ENCODE measurements at places on chromosomes 4 and X.

DNA sequence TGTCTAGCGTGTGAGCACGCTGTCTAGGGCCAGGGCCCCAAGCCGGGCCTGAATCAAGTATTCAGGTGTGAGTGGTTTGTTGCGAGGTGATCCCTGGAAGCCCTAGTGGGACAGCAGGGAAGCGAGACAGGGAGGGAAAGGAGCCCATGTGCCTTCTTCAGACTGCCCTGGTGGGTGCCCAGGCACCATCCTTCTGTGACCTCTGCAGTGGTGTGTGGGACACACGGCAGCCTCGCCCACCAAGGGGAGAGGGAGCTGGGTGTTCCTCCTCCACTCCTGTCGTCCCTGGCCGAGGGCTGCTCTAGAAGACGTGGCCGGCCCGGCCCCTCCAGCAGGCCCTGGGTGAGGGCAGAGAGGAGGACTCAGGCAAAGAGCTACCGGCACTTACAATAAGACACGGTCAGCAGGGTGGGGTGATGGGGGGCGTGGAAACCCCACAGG lies 47.4 kb downstream of the HTRA3 start:
- DNase-seq, result no peak

GRCh38 chrX:130694983-130695382 lies 208.0 kb downstream of the ENOX2 start:
- no peak for DNase-seq

- DNase-seq, result peak; percentile 81
Observed at GRCh38 chr4:52911684-52912294, 49.7 kb downstream of the RASL11B start.

GRCh38 chr4:166658585-166658984 lies 575.7 kb downstream of the SPOCK3 start:
- no peak for DNase-seq

- no peak for DNase-seq
Observed at GRCh38 chrX:112051576-112051975, 31.0 kb downstream of the TRPC5 start.

GRCh38 chrX:12890467-12890866 lies 16.0 kb upstream of the TLR8 start:
- peak; percentile 33 for DNase-seq

DNA sequence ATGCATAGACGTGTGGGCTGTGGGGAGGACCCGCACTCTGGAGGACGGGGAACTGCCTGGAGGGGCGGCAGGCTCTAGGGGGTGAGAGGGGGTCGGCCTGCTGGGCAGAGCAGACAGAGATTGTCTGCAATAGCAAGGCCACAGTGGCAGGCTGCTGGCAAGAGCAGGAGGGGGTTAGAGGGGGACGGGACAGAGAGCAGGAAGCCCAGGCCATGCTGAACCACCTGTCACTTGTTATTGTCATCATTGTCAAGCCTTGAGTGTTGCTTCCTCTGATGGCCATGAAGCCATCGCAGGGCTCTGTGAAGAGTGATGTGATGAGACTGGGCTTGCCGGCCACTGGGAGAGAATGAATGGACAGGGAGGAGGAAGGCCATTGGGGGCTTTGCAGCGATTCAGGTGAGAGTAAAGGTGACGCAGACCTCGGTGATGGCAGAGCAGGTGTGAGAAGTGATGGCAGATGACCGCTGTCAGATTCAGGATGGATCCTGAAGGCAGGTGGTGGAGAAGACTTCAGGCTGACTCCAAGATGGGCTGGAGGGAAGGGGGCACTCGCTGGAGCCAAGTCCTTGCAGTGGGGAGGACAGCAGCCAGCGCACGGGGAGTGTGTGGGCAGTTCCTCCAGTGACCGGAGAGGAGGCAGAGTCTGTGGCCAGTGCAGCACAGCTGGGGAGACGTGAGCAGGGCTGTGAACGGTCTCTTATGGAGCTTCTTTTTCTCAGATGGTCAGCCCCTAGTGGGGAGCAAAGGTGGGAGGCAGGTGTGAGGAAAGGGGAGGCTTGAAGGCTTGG lies 43.6 kb downstream of the HTT-AS start:
- DNase-seq, result no peak

DNA sequence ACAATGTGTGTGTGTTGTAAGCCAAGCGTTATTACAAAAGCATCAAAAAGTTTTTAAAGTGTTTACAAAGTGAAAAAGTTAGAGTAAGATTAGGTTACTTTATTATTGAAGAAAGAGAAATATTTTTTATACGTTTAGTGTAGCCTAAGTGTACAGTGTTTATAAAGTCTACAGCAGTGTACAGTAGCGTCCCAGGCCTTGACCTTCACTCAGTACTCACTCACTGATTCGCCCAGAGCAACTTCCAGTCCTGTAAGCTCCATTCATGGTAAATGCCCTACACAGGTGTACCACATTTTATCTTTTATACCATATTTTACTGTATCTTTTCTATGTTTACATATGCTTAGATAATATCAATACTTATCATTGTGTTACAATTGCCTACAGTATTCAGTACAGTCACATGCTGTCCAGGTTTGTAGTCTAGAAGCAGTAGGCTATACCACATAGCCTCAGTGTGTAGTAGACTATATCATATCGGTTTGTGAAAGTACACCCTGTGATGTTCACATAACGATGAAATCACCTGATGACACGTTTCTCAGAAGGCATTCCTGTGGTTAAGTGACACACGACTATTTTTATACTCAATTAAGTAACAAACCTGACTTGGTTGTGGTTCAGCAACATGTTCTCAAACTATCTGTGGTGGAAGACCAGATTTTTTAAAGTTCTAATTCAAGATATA lies 152.0 kb upstream of the EDNRA start:
- no peak for DNase-seq

- no peak for DNase-seq
Observed at GRCh38 chr4:38902695-38903094, 35.1 kb downstream of the FAM114A1 start.

DNA sequence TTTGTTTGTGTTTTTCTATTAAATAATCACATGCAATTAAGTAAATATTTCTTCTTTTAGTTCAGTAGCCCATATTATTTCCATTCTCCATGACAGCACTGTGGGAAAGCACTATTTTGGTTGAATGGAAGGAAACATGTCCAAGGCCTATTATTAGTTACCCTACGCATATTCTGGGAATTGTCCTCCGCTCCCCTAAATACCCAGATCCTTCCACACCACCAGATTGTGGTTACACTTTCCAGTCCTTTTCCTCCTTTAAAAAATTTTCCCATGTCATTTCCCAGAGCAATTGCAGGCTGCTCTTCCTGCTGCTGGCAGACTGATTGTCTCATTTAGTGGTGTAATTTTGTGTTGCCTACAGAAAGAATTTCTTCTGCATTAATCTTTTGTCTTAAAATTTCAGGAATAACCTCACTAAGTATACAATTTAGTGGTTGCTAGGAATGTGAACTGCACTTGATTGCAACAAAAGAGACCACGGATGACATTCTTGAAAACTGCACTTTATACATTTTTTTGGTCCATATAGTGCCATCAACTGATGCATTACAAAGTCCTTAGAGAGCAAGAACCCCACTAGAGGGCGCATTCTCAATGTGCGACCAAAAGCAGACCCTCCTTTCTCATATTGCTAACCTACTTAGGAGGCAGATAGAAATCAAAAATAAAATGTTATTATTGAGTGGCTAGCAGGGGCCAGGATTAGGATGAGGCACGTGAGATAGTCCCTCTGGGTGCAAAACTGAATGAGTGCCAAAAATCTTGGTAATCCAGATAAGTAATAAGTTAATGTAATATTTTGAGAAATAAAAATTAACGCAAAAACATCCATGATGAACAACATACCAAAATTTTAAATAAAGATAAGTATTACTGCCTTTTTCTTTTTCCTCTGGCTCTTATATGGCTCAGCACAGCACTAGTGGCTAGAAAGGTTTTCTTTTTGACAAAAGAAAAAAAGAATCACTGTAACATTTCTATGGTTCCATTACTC lies 98.8 kb upstream of the IQCM start:
- peak; percentile 41 for DNase-seq
